ENCODE measurements at places on chromosomes 11 and 22.

DNA sequence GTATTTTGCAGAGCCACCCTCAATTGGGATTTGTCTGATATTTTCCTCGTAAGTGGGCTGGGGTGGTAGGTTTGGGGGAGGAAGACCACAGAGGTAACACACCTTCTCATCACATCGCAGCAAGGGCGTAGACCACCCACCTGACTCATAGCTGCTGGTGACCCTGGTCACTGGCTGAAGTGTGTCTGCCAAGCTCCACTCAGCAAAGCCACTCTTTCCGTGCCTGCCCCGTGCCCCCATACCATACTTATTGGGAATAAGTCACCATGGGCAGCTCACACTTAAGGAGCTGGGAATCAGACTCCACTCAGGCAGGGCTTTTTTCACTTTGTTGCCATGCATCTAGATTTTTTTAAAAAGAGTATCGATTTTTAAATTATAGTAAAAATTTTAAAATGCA, 111.6 kb downstream of the PHF21B start:
- DNase-seq, result no peak

- DNase-seq, result peak; percentile 59
Measured at GRCh38 chr11:72787216-72788104, 6.4 kb downstream of the STARD10 start.

GRCh38 chr11:30478923-30479322, 107.2 kb downstream of the MPPED2 start:
- DNase-seq, result no peak

DNA sequence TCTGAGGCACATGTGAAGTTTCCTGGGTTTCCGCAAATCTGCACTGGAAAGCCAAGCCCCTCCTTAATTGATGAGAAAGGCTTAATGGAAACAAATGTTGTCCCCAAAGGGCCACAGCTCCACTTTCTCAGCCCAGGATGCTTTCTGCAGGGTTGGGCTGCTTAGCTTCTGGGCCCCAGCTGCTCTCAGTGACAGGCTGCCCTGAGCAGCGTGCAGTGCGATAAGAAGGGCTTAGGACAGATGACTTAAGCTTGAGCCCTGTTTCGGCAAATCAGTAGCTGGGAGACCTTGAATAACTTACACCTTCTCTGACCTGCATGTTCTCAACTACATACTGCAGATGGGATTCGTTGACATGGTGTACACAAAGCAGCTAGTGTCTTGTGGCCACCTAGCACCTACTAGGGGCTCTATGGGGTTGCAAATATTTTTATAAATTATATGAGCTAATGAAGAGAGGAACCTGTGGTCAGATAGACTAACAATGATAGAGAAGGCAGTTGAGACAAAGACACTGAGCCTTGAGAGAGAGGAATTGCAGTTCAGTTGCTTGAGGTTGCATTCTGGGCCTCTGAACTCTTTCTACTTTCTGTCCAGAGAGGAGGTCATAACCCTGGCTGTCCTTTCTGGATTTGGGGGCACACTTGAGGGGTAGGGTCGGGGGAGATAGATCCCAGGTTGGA, 11.5 kb downstream of the STX3 start:
- DNase-seq, result no peak

- DNase-seq, result no peak
Measured at GRCh38 chr11:94111660-94112059, 17.0 kb upstream of the PANX1 start.

GRCh38 chr11:74345420-74345819, 34.0 kb upstream of the P4HA3 start:
- no peak for DNase-seq

DNA sequence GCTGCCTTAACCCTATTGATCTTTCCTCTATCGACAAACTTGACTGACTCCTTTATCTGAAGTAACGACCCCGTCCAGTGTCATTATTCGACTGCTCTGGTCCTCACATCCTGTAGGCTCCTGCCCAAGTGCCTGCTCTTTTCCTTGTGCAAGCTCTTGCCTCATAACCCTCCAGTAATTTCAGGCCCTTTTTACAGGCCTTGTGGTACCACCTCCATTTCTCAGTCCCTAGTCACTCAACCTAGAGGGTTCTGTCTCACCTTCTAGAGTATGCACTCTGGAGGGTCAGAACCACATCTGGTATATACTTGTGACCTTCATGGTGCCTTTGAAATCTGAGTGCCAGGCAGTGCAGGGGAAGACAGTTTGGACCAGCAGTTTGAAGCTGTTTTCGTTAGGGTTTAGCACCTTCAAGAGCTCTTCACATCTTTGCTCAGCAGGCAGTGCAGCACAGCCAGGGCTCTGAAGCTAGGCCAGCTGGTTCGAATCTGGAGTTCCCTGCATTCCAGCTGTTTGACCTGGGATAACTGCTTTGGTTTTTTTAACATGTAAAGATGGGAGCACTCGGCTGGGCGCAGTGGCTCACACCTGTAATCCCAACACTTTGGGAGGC, 11.2 kb downstream of the SNRPD3 start:
- no peak for DNase-seq

DNA sequence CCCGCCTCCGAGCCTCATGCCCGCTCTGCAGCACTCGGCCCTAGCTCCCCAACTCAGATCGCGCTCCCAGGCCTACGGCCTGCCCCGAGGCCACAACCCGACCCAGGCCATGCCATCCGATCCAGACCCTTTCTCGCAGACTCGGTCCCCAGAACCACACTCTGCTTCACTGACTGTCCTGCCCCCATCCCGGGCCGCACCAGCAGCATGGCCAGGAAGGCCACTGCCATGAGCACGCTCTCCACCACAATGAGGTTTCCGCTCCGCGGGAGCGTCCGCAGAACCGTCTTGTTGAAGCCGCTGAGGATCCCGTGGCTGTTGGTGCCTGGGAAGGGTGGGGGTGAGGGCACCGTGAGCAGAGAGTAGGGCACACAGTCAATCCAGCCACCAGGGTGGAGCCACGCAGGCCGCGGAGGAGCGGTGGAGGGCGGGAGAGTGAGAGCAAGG, 6.4 kb downstream of the UNC93B1 start:
- DNase-seq, result no peak

- DNase-seq, result no peak
Measured at GRCh38 chr11:64489831-64490441, 101.1 kb upstream of the SLC22A12 start.

All from thymus (tissue), 14 donors.